Stomach (tissue), 19 donors: ENCODE measurements at places on chromosomes 12 and 14. TPM values are rescaled to one million over a fixed set of nuclear protein-coding genes. Genes with fewer than 3 reads are reported as not detected.

GRCh38 chr12:2415568-2415944, 362.8 kb downstream of the CACNA1C start:
- no peaks in the 10 kb centered on the region for H3K36me3 ChIP-seq
- DNase-seq = no peak
- no peaks in the 10 kb centered on the region for H3K4me1 ChIP-seq
- no peak overlapping the region for H3K4me3 ChIP-seq
- H3K27me3 ChIP-seq = no peaks in the 10 kb centered on the region

ACADS gene
- 28.5 TPM for total RNA-seq

KRT77 gene
- total RNA-seq = not detected

ABCC9 gene
- total RNA-seq = 49.2 TPM

GRCh38 chr14:35384455-35385041, 20.0 kb downstream of the NFKBIA start:
- no peaks in the 10 kb centered on the region for H3K27me3 ChIP-seq
- peaks cover 28% of the 10 kb centered on the region for H3K4me1 ChIP-seq
- no peaks in the 10 kb centered on the region for H3K36me3 ChIP-seq
- peak overlapping the region; percentile 53 for H3K27ac ChIP-seq
- no peak for DNase-seq

DNA sequence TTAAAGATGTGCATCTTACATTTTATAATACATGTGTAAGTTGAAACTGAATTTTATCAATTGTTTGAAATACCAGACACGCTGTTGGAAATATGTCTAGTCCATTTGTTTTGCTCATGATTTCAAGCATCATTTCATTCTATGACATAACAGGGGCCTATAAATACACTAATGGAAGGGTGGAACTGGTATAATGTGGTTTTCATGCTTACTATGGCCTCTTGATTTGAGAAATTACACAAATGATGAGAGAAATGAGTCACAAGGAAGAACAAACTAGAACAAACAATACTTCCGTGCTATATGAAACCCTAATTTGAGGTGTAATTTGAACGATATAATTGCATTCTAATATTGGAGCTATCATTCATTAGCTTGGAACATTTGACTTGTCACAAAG, 663.4 kb downstream of the SLC16A7 start:
- DNase-seq = no peak
- no peak overlapping the region for H3K4me3 ChIP-seq
- H3K36me3 ChIP-seq = no peaks in the 10 kb centered on the region
- no peak overlapping the region for H3K27ac ChIP-seq
- H3K27me3 ChIP-seq = no peaks in the 10 kb centered on the region

GRCh38 chr12:19151298-19151697, 21.8 kb downstream of the PLEKHA5 start:
- H3K27me3 ChIP-seq = no peaks in the 10 kb centered on the region
- H3K27ac ChIP-seq = no peak overlapping the region
- DNase-seq = no peak
- H3K4me3 ChIP-seq = no peak overlapping the region

KIF26A gene
- 3.0 TPM for total RNA-seq
